Urinary bladder (tissue), 4 donors: ENCODE measurements at places on chromosomes 2 and 18. TPM values are rescaled to one million over a fixed set of nuclear protein-coding genes. Genes with fewer than 3 reads are reported as not detected.

- DNase-seq, result no peak
Measured at GRCh38 chr2:96437512-96437911, 67.6 kb downstream of the NEURL3 start.

KIF1A gene
- 1.2 TPM for polyA plus RNA-seq

RPL37A gene
- 5,486 TPM for polyA plus RNA-seq

GRCh38 chr2:58515827-58516573, 274.9 kb upstream of the FANCL start:
- DNase-seq, result no peak

DNA sequence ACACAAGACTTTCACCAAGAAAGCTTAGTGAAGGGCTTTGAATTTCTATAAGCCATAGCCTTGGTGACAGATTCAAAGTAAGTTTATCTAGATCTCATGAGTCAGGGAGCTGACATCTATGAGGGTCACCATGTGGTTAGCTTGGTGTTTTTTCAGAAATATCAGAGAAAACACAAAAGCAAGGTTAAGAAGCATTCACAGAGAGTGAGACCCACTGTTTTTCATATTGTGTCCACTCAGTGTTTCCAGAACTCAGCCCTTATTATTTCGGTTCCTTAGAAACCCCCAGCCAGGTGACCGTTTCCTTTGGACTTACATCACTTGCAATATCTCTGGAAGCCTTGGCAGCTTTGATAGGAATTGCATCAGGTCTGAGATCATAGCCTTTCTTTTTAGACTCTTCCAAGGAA, 76.6 kb downstream of the NEB start:
- no peak for DNase-seq

DNA sequence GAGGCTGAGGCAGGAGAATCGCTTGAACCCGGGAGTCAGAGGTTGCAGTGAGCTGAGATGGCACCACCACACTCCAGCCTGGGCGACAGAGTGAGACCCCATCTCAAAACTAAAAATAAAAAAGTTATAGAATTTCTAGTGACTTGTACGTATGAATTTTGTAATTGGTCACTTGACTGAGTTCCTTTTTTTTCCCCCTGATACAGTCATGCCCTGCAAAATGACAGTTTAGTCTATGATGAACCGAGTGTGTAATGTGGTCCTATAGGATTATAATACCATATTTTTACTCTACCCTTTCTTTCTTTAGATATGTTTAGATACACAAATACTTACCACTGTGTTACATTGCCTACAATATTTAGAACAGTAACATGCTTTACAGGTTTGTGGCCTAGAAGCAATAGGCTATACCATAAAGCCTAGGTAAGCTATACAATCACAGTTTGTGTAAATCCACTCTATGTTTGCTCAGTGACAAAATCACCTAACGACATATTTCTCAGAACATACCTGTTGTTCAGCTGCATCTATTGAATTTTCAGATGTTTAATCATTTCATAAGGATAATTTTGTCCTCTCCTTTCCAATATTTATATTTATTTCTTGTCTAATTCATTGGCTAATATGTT, 25.4 kb downstream of the SOCS6 start:
- no peak for DNase-seq

GRCh38 chr2:132560562-132560961, 109.4 kb downstream of the LYPD1 start:
- DNase-seq, result no peak

GRCh38 chr18:50262977-50263376, 3.3 kb downstream of the CFAP53 start:
- no peak for DNase-seq

BUB1 gene
- polyA plus RNA-seq, result 0.56 TPM

DNA sequence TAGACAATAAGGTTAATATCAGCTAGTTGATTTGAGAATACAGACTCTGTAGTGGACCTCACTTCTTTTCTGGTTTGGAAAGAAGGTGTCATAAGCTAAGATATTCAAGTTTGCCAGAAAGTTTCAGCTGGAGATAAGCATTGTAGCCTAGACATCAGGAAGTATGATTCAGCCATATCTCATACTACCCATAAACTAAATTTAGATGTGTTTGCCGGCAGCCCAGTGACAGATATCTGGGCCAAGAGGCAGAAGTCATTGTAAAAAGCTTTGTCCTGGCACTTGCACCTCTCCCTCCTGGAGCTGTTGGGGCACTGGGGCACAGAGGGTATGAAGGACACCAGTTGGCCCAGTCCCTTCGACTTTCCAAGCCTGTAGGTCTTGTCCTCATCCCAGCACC, 128.0 kb downstream of the EPHA4 start:
- DNase-seq, result no peak

- DNase-seq, result no peak
Measured at GRCh38 chr2:74708296-74708695, 54.2 kb downstream of the SEMA4F start.

DNA sequence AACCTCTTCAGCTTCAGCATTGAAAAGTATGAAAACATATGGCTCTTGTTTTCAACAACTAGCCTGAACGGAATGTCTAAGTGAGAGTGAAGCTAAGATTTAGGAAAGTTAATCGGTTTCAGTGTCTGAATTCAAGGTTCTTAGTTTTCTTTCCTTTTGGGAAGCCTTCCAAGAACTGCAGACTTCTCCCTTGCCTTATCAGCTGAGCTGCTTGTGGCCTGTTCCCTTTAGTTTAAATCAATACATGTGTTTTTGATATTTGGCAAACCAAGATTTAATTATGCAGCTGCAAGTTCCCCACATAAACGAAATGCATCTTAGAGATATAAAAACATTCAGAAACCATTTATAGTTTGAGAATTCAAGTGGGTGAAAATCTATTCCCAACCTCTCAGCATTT, 274.3 kb upstream of the NRP2 start:
- DNase-seq, result peak; percentile 47

ELOA2 gene
- not detected for polyA plus RNA-seq

DNA sequence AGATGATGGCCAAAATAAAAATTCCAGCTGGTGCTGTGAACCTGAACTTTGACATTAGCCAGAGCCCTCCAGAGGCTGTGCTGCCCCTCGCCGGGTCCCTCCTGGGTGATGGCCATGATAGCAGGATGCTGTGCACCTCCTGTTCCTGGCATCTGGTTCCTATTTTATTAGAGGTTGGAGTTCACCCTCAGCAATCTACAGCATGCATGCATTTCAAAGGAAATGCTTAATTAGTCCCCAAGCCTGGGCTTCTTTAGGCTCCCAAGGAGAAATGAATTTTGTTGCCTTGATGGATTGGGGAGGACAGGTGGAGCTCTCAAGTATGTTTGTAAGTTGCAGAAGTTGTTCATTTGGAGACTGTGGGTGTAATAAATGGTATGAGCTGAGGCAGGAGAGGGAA, 166.9 kb downstream of the GLI2 start:
- no peak for DNase-seq

DNA sequence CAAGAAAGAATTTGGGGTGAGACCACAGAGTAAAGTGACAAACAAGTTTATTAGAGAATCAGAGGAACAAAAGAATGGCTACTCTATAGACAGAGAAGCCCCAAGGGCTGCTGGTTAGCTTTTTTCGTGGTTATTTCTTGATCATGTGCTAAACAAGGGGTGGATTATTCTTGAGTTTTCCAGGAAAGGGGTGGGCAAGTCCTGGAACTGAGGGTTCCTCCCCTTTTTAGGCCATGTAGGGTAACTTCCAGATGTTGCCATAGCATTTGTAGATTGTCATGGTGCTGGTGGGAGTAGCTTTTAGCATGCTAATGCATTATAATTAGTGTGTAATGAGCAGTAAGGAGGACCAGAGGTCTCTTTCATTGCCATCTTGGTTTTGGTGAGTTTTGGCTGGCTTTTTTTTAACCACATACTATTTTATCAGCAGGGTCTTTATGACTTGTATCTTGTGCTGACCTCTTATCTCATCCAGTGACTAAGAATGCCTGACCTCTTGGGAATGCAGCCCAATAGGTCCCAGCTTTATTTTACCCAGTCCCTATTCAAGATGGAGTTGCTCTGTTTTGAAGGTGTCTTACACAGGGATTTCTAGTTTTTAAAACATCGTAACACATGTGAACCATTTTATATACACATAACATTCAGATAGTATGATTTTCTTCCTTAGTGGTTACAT, 77.8 kb downstream of the MYO1B start:
- DNase-seq, result no peak

DNA sequence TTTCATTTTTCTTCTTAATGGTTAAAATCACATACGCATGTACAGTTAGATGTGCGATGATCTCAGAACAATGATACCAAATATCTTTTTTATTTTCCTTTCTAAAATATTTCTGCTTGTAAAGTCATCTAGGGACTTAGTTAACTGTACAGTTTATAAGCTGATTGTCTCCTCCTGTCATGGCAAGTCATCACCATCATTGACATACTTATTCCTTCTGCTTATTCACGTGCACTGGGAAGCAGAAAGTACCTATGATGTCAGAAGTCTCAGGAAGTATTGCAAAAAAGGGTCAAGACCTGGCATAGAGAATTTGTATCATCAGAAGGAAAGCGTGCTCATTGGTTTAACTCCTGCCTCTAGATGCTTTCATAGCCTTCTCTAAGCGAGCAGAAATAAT, 154.2 kb downstream of the DSC3 start:
- DNase-seq, result no peak

- no peak for DNase-seq
Measured at GRCh38 chr18:76350134-76351025, 144.7 kb downstream of the ZNF516 start.

- DNase-seq, result no peak
Measured at GRCh38 chr2:120901201-120901600, 165.5 kb downstream of the GLI2 start.

DNA sequence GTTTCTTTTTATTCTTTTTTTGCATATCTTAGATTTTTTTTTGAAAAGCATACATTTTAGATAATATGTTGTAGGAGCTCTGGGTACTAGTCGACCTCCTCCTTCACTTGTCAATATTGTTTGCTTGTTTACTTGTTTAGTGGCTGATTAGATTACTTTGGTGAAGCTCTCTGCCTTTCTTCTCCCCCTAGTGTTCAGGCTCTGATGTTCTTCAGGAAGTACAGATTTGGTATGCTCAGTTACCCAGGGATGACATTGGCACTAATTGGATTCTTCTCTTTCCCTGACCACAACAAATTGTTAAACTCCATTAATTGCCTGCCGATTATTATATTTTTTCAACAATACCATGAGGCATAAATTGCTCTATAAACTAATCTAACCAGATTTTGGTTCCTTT, 491.2 kb downstream of the SUCLG1 start:
- no peak for DNase-seq

- DNase-seq, result no peak
Measured at GRCh38 chr18:74589021-74589420, 8.6 kb upstream of the ZNF407 start.

DNA sequence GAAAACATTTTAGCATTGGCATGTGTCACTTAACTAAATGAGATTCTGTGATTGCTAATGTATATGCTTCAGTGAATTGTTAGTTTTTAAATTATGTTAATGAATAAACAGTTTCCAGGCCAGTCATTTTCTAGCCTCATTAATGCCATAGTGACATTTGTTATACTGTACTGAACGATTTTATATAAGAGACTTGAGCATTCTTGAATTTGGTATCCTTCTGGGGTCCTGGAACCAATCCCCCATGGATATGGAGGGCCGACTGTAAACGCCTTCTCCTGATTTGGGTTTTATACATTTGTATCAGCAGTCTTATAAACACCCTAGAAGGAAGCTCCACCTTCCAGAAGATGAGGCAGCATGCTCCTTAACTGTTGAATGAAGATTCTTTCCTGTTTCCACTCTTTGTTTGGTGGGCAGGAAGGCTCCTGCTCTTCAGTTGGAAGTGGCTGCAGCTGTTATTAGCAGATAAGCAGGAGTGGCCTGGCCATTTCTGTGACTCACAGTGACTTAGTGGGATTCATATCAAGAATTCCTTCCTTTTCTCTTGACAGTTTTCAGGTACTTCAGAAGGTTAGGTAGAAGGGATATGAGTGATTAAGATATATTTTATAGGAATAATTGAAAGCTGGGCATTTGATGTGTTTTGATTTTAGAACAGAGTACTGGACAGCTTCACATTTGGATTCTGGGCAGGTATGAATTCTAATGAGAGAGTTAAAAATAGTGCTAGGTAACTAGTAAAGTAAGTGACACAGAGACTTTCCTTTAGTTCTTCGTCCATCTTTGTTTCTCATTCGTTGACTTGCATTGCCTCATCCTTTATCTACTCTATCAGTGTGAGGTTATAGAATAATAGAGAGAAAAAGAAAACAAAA, 124.9 kb downstream of the PLCL1 start:
- no peak for DNase-seq

DNA sequence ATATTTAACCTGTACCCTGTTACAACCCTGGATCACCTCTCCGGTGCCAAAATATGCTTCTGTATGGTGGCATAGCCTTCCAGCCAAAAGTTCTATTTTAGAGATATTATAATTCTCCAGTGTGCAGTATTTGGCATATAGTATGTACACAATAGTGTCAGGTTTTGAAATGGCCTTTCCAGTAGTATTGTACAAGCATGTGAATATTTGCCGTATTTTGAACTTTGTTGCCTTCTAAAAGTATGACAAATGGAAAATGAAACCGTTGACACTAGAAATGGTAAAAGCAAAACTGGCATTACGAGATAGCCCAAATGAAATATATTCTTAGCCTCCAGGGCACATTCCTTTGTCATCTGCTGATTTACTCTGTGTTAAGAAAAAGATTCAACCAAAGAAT, 431.2 kb downstream of the LRP1B start:
- no peak for DNase-seq

DNA sequence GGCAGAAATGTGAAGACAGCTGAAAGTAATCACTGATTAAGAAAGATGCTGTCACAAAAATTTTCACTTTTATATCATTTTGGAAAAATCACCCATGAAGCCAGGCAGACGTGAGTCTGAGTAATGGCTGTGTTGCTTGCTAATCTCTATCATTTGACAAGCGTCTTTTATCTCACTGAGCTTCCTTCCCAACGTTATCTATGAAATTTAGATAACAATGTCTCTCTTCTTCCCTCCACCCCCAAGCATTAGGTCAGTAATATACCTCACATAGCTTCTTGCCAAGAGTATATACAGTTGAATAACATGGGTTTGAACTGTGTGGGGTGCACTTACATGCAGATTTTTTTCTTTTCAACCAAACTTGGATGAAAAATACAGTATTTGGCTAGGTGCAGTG, 388.6 kb upstream of the NRXN1 start:
- DNase-seq, result no peak
